ENCODE measurements at places on chromosomes 13 and 19.
A peak's percentile ranks its signal among the peaks of the same experiment; 100 is the strongest.

GRCh38 chr13:83666141-83666540, 216.1 kb downstream of the SLITRK1 start:
- DNase-seq, result peak; percentile 18

- no peak for DNase-seq
Observed at GRCh38 chr19:53912653-53913052, 3.6 kb downstream of the CACNG7 start.

DNA sequence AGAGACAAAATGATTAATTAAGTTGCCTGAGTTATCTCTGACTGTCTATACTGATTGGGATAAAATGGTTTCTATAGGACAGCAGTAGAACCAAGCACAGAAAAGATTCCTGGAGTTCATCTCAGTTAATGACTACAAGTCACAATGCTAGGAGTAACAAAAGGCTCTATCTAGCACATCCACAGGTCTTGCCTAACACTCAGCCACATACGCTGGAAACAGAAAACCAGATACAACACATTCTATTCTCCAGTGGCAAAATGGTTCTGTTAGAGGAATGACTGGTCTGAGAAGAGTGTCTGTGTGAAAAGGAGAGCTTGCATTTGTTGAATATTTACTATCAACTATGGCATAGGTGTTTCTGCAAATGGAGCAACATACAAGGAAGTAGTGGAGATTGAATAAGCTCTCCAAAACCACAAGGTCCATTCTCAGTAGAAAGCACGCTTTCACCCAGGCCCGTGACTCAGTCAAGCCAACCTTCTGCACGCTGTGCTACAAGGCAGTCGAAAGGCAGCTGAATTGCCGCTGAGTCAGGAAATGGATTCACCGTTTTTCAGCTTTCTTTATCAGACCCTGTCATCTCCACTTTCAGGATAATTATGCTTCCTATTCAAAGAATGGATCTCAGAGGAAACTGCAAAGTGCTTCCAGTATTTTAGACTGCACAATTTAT, 761.5 kb downstream of the EFNB2 start:
- no peak for DNase-seq

DNA sequence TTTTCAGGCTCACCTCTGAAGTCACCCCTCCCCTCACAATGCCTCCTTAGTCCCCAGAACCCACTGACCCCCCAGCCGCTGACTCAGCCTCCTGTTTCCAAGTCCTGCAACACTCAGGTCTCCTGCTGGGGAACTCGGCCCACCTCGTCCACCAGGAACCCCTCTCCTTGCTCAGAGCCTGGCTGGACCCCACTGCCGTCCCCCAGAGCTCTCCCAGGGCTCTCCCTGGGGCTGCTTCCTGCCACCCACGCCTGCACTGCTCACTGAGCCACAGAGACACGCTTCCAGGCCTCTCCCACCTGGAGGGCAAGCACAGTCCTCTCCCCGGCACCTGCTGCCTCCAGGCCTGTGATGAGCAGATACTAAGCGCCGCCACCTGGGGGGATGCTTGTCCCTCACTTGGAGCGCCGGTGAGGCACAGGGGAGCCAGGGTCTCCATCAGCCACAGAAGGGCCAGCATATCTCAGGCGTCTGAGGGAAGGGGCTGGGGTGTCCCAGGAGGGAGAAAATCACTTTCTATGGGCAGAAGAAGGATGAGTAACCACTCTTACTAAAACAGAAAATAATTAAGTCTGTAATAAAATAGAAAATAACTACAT, 53.8 kb downstream of the KLF2 start:
- no peak for DNase-seq

DNA sequence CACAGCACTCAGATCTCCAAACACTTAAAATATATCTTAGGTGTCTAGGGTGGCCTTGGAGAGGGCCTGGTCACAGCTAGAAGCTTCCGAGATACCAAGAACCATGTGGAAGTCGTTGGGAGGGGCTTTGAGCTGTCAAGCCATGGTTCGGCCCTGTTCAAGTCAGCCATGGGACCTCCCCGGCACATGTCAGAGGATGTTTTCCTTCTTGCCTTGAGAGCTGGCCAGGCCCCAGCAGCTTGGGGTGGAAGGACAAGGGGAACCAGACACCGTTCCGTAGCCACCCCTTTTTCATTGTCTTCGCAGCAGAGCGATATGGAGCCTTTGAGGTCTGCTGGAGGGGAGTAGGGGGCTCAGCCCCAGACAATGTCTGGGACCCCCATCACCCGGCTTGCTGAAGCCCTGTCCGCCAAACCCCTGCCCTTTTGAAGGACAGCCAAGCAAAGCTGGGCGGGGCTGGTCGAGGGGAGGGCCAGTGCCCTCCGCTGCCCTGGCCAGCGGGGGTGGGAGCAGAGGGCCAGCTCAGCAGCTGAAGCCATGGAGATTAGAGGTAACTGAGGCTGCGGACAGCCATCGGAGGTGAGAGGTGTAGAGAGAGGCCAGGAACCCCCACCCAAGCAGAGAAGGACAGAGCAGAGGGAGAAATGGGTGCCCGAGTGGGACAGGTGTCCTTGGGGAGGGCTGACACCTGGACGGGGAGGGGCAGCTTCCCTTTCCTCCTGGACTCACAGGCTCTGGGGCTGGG, 435 bp downstream of the KLK11 start:
- DNase-seq, result no peak

DNA sequence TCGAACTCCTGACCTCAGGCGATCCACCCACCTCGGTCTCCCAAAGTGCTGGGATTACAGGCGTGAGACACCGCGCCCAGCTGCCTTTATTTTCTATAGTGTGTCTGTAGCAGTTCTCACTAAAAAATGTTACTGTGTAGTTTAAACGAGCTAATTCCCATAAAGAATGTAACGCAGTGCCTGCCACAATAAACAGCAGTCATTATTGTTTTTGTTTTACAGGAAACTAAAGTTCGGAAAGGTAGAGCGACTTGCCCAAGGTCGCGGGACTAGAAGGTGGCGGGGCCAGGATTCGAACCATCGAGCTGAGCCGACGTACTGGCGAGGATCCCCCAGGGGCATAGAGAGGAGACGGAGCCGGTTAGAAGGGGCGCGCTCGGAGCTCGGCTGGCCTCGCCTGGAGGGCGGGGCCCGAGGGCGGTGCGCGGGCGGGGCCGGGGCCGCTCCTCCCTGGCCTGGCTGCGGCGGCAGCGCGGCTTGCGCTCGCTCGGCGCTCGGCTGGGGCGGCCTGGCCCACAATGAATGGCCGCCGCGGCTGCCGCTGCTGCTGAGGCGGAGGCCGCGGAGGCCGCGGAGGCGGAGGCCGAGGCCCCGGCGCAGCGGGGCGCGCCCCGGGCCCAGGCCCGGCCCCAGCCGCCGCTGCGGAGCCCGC, at the start of gene NACC1:
TSS of gene NACC1 (plus strand) at position 493 of the 652 bp plus-strand sequence. CDS start 16,944 bp downstream, outside the sequence.
- peak; percentile 57 for DNase-seq

- DNase-seq, result no peak
Observed at GRCh38 chr19:55857149-55857548, 20.8 kb downstream of the NLRP4 start.

- no peak for DNase-seq
Observed at GRCh38 chr13:21895779-21896178, 224.9 kb downstream of the FGF9 start.

- DNase-seq, result no peak
Observed at GRCh38 chr19:41753159-41753558, 2.2 kb upstream of the CEACAM6 start.

DNA sequence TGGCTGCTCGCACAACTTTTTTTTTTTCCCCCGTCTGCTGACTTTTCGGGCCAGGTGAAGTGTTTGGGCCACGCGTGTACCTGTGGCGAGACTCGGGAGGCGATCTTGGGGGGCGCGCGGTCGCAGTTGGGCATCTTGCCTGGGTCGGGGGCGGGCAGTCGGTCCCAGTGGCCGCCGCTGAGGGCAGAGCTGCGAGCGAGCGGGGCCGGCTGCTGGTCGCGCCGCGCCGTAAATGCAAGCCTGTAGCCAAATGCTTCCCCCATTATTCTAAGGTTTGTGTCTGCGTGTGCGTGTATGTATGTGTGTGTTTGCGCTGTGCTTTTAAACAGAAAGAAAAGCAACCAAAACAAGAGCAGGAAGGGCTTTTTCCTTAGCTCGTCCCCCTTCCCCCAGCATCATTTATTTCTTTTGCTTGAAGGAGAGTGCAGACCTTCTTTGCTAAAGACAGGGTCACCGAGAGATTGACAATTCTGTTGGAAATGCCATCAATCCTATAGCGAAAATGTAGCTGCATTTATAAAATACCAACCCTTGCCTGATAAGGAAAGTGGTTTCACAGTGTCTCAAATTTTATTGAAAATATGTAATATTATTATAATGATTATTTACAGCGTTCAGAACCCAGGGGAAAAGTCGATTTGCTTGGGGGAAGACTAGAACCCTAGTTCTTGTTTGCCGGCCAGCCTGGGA, 143.2 kb upstream of the ZNF536 start:
- no peak for DNase-seq

GRCh38 chr13:69485991-69486592, 621.5 kb upstream of the ATXN8OS start:
- no peak for DNase-seq

GRCh38 chr13:106274551-106275203, 260.8 kb downstream of the EFNB2 start:
- DNase-seq, result no peak

DNA sequence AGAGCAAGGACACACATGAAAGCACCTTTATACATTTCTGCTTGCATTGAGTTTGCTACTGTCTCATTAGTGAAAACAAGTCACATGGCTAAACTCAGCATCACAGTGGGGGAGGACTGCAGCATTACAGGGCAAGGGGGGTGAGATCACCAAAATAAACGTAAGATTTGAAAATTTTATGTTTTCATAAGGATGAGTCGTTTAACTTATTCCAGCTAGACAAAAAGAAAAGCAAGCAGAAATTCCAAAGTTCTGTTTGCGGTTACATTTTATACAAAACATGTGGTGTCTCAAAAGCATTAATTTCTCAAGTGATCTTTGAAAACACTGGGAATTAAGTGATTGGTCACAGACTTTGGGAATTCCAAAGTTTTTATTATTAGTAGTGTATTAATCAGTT, 261.4 kb upstream of the RXFP2 start:
- peak; percentile 12 for DNase-seq

- DNase-seq, result no peak
Observed at GRCh38 chr13:47893527-47893926, 107.5 kb downstream of the SUCLA2 start.

DNA sequence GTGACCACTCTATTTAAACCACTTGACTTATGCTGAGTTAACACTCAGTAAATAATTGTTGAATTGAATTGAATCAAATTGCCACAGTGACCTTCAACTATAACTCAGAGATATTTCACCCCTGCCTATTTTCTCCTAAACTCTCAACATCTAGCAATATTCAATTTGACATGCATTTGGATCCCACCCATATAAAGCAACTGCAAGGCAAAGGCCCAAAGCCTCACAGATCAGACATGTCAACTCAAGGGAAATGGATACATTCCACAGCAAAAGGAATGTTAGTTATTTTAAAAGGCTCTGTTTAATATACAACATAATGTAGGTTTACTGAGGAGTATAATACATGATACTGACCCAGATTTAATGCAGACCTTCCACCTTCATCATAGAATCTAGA, 107.4 kb downstream of the KCTD12 start:
- DNase-seq, result no peak

DNA sequence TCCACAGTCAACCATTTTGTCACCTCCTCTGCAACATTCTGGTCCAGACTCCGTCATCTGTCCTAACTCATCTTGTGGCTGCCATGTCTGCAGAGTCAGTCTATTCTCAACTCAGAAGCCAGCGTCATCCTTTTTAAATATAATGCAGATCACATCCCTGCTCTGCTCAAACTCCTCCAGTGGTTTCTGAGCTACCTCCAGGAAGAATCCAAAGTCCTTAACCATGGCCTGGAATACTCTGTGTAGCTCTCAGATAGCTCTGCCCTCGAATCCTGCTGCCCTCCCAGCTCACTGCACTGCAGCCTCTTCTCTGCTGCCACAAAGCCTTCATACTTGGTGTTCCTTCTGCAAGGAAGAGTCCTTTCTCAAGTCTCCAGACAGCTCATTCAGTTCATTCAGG, 190.8 kb downstream of the FOXO1 start:
- DNase-seq, result no peak

GRCh38 chr13:108615241-108615640, 14.2 kb upstream of the MYO16 start:
- DNase-seq, result no peak

GRCh38 chr13:99307648-99308339, 595 bp upstream of the GPR183 start:
- DNase-seq, result no peak

- DNase-seq, result no peak
Observed at GRCh38 chr13:99828123-99828522, 143.4 kb downstream of the ZIC5 start.

DNA sequence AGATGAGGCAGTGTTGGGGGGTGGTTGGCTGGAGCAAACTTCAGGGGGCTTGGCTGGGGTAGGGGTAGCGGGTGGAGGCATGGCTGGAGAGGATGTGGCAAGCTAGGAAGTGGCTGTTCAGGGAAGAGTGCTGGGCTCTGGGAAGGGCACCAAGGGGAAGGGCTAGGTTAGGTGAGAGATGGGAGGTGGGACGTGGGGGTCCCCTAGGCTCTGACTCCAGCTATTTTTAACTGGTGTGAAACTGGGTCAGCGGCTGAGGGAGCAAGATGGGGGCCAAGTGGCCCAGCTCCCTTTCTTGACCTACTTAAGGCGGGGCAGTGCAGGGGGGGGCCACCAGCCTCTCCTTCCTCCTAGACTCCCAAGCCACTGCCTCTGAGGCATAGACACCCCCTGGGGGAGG, 7.3 kb downstream of the KCNC3 start:
- DNase-seq, result no peak

GRCh38 chr13:57862879-57863278, 231.3 kb downstream of the PCDH17 start:
- no peak for DNase-seq

DNA sequence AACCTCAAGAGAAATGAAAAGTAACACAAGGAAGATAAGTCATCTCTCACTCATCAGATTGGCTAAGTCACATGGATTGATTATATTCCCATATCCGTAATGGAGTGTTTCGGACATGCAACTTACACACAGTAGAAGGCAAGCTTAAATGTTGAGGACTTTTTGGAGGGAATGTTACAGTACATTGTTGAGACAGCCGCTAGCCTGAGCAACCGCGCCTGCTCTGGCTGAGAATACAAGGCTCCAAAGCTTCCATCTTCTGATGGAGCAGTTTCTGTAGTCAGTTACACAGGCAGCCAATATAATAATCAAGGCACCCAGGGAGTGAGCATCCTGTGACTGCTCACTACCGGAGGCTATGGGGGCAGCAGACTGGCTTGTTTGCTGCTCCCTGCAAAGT, 1.0 kb upstream of the CRYL1 start:
- DNase-seq, result no peak

- no peak for DNase-seq
Observed at GRCh38 chr13:96984051-96984508, 10.2 kb downstream of the OXGR1 start.

DNA sequence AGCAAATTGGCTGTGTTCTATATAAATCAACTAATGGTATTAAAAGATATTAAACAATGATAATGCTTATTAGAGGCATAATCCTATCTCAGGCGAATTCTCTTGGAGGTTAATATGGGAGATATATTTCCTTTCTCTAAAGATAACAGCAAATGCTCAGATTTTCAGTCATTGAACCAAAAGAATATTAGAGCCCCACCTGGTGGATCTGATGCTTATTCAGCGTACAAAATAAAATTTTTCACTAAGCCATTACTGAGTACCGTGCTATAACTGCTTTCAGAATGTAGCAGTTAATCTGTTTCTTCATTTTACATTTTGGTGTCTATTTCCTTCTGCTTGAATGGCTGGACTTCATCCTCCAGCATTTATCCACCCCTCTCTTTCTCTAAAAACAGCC, 143.3 kb upstream of the IPO5 start:
- DNase-seq, result no peak
